Hypothalamus (tissue), 51 donors: ENCODE measurements at places on chromosomes 11 and 22.

DNA sequence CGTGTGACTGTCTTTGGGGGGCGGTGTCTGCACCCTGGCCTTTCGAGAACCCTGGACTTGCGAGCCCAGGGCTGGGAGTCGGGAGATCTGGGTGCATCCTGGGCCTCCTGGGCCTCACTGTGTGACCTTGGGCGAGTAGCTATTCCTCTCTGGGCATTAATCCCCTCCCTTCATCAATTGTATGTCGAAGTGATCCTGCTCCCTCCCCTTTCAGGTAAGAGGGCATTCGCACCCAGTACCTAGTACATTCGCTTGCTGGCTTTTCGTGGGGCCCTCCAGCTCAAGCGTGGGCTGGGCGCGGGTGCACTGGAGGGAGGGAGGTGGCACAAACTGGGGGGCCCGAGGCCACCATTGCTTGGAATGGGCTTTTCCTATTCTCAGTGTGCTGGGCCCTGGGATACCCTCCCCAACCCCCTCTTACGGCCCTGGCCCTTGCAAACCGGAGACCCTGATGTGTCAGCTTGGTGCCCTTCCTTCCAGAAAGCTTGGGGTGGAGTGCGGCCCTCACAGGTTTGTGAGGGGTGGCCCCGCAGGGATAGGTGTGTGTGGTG is 530 bp downstream of the USP35 start:
- DNase-seq = no peak

- DNase-seq = no peak
Observed at GRCh38 chr11:102560555-102561011, 30.0 kb upstream of the MMP7 start.

DNA sequence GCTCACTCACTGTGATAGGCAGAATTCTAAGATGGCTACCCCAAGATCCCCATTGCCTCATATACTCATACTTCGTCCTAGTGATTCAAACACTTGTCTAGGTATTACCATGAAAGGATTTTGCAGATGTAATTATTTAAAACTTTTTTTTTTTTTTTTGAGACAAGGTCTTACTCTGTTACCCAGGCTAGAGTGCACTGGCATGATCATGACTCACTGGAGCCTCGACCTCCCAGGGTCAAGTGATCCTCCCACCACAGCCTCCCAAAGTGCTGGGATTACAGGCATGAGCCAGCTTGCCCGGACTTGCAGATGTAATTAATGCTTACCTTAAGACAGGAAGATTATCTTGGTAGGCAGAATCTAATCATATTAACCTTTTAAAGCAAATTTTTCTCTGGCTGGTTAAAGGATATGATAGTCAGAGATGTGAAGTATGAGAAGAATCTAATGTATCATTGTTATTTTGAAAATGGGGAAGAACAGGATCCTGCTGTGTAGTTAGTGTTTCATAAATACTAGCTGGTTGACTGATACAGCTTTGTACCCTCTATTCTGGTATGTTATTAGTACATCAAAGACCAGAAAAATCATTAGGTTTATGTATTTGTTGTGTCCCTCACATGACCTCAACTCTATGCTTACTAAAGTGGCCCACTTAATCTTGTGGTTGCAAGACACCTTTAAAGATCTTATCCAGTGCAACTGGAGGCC is 35.5 kb downstream of the C2CD3 start:
- DNase-seq = no peak

GRCh38 chr11:58525037-58525614 is 17.2 kb upstream of the OR5B21 start:
- no peak for DNase-seq

GRCh38 chr11:73995247-73995646 is 12.6 kb upstream of the UCP2 start:
- DNase-seq = no peak

DNA sequence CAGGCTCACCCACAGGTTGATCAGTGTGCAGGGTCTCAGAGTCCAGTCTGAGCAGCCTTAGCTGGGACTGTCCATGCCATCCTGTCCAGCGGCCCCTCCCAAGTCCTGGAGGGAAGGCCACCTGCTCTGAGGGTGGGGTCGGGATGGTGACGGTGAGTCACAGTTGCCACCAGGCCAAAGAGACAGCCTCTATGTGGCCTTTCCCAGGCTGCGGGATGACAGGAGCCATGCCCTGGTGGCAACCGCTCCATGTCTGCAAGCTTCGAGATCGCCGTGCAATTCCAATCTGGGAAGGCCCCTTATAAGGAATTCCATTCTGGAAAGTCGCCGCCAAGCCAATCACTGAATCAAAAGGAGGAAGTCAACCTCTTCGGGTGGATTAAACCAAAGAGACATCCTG is 47.5 kb downstream of the RTL6 start:
- no peak for DNase-seq

GRCh38 chr22:23137905-23138561 is 3.8 kb downstream of the RSPH14 start:
- no peak for DNase-seq

GRCh38 chr11:45145379-45146071 is 914 bp upstream of the PRDM11 start:
- DNase-seq = no peak

DNA sequence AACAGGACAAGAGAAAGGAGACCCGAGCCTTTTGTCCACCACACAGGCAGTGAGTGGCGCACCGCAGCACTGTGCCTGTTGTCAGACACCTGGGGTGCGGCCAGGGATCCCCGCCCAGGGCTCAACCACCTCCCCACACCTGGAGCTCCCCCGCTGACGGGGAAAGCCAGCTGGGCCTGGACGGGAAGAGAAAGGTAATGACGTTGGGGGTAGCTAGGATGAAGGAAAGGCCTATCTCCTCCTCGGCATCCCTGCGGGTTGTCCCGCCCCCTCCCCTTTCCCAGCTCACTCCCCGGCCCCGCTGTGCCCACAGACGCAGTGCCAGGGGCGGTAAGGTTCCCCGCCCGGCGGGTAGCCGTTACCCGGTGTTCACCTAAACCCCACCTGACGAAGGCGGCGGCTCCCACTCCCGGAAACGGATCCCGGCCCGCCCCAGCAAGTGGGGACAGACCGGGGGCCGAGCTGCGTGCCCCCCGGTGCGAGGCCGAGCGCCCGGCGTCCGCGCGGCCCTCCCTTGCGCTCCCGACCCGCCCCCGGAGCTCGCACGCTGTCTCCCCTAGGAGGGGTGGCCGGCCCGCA is 495 bp downstream of the HYOU1 start:
- DNase-seq = no peak

DNA sequence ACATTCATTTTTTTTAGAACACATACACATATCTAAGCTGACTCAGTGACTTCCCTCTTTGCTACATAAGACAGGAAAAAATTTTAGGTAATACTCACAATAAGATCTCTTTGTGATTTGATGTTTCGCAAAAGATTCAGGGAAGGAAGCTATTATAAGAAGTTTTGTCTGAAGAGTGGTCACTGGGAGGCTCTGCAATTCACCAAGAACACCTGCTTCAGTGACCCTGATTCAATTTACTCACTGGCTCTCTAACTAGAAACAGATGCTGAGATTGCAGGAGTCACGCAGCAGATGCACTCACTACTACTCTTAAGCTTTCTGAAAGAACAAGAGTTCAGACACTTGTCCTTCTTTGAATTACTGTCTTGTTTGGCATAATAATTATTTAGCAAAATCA is 193.6 kb upstream of the DDI1 start:
- no peak for DNase-seq

- no peak for DNase-seq
Observed at GRCh38 chr22:37094239-37094638, 15.3 kb downstream of the TMPRSS6 start.

DNA sequence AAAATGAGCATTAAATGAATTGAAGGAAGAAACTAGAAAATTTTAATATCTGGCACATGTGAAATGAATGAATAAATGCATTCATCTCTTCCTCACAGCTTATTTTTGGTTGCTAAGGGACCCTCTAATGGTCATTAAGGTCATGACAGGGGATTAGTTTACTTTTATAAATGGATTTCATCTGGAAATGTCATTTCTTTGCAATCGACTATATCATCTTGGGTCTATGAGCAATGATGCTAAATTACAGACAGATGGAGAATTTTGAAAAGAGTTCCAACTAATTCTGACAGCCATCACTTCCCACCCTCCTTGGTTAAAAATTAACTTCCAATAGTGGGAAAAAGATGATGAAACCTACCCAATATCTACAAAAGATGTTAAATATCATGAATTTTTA is 98.0 kb downstream of the KIF18A start:
- DNase-seq = no peak

DNA sequence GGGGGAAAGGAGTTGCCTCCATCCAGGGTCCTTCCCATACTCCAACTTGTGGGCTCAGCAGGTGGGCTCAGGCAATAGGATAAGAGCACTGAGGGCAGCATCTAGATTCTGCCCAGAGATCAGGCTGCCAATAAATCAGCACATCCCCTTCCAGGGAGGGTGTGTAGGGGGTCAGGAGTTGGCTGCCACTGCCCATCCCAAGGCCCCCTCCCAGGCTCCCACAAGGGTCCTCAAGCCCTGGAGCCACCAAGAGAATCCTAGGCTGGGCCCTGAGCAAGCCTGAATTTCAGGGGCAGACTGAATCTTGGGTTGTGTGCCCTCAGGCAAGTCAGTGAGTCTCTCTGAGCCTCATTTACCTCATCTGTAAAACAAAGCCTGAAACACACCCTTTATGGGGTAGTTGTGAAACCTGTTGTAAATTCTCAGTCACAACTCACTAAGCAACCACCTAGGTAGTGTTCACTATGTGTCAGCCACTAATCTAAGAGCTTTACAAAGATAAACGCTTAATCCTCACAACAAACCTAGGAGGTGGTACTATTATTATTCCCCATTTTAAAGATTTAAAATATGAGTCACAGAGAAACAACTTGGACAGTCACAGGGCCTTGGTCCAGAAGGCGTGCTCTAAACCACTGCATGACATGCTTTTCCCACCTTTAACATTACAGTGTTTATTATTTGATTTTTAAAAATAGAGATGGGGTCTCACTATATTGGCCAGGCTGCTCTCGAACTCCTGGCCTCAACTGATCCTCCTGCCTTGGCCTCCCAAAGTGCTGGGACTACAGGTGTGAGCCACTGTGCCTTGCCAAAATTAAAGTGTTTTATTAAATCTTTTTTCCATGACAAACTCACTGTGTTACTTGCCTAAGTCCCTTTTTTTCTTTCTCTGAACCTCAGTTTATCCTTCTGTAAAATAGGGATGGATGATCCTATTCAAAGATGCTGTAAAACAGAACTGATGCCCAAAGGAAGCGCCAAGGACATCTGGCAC is 36.2 kb downstream of the LMO1 start:
- DNase-seq = no peak

- DNase-seq = peak; percentile 40
Observed at GRCh38 chr11:64044730-64045393, 9.1 kb downstream of the FLRT1 start.

- DNase-seq = no peak
Observed at GRCh38 chr11:63508745-63509144, 2.9 kb downstream of the LGALS12 start.

- DNase-seq = no peak
Observed at GRCh38 chr11:70577948-70578347, 179.6 kb downstream of the CTTN start.

- DNase-seq = no peak
Observed at GRCh38 chr11:47415949-47416472, 7.6 kb downstream of the SLC39A13 start.
